ENCODE measurements at places on chromosomes 3 and 15.
A peak's percentile ranks its signal among the peaks of the same experiment; 100 is the strongest.

DNA sequence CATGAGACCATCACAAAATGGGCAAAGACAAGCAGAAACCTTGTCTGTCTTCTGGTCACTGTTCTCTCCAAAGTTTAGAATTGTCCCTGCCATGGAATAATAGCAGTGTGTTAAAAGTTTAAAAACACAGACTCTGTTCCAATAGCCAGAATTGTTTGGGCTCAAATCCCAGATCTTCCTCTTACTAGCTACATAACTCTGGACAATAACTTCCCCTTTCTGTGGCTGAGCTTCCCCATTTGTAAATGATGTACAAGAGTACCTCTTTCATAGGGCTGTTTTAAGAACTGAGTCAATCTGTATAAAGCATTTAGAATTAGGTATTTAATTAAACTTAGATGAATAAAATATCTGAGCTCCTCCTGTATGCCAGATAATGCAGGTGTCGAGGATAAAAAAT is 623.0 kb downstream of the NTRK3 start:
- DNase-seq = peak; percentile 44

DNA sequence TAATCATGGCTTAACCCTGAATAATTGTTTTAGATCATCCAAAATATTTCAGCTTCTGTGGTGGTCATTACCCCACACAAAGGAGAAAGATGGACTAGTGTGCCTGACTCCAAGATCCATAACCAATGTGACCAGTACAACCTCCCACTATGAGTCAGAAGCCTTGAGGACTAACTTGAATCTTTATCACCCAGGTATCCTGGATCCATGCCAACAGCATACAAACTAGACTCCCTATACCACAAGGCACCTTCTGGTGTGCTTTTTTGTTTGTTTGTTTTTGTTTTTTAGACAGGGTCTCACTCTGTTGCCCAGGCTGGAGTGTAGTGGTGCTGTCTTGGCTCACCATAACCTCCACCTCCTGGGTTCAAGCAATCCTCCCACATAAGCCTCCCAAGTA is 317.7 kb downstream of the VPS13C start:
- no peak for DNase-seq

GRCh38 chr15:52031556-52031955 is 12.5 kb downstream of the MAPK6 start:
- no peak for DNase-seq

GRCh38 chr15:82132742-82133141 is 86.9 kb upstream of the MEX3B start:
- DNase-seq = no peak

DNA sequence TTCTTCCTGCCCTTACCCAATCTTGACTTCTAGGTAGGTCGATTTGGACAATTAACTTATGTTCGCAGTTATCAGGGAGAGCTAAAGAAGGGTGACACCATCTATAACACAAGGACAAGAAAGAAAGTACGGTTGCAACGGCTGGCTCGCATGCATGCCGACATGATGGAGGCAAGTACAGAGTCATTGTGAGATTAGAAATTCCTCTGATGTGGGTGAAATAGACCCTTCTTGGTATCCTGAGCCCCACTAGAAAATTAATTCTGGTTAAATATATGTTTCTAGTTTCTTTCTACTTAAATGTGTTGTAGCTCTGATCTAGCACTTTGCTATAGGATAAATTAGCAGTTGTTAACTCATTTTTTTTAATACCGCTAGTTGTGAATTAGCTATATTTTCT is 13.6 kb downstream of the LXN start:
- DNase-seq = no peak

DNA sequence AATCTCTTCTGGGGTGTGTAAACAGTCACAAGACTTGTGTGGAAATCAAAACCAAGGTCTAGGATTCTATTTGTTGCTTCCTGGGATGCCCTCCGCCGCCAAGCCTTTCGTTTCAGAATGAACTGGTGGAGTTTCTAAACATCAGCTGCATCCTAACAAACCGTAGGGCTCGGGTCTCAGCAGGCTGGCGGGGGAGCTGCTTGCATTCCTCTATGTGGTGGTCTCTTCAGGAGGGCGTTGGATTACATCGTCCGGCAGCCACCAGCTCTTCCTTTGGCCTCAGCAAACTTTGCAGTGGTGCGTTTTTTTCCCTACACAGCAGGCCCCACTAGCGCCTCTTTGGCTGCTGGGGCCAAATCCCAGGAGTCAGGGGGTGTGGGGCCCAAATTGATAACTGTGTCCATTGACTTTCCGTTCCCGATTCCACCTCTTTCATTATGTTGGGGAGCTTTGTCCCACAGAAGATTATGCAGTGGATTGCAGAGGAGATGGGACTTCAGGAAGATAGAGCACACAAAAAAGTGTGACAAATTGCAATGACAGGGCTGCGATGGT is 390.0 kb upstream of the NR2F2 start:
- no peak for DNase-seq

GRCh38 chr3:169454060-169454317 is 209.5 kb downstream of the MECOM start:
- no peak for DNase-seq

GRCh38 chr3:188124184-188124583 is 29.8 kb upstream of the LPP start:
- DNase-seq = no peak

DNA sequence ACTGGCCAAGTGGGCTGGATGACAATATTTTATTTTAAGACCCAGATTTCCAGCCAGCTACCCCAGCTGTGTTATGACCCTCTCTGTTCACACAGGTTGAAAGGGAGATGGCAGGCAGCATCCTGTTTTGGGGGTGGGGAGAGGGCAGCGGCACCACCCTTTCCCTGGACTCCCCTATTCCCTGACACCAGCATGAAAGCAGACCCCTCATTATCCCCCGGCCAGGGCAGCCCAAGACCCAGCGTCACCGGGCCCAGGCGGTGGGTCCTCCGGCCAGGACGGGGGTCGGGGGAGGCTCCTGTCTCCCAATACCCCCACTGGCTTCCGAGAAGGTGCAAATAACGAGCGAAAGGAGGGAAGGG is 127.6 kb upstream of the MEF2A start:
- DNase-seq = no peak

DNA sequence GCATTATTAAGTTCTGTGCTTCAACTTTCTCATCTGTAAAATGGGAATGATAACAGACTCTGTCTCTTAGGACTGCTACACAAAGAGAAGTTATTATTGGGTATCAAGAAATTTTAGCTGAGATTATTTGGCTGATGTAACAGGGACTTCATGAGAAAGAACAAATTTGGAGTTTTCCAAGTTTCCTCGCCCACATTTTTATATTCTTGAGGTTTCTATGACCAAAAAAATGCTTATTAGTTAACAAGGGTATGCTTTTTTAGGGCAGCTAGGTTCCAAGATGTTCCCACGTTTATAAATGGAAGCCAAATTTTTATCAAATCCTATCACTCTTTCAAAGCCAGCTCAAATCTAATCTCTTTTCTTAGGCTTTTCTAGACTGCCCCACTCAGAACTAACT is 50.6 kb upstream of the C3orf80 start:
- no peak for DNase-seq

DNA sequence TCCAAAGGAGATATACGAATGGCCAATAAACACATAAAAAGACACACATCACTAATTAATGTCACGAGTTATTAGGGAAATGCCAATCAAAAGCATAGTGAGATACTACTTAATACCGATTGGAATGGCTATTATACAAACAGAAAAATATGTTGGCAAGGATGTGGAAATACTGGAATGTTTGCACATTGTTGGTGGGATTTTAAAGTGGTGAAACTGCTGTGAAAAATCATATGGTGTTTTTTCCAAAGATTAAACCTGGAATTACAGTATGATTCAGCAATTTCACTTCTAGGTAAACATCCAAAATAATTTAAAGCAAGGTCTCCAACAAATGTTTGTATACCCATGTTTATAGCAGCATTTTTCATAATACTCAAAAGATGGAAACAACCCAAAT is 765.5 kb downstream of the VGLL3 start:
- DNase-seq = no peak

DNA sequence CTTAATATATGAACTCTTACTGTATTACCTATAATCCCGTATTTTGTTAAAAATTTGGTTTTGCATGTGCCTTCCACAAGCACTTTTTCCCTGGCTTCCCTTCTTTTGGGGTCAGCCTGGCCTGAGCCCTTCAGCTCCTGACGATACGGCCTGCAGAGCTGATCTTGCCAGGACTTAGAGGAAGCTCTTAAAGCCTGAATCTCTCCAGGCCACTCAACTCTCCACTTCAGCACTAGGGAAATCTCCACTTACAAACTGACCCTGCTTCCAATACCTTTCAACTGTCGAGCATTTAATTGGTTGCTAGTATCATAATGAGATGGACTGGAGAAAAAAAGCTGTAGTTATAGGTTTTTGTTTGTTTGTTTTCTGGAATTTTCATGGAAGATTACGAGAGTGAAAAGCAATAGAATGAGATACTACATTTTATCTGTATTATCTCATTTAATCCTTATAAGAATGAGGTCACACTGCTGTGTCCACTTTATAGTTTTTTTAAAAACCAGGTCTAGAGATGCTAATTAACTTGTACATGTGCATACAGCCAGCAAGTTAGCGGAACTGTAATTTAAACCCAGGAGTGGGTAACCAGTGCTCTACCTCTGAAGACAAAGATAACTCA is 54.8 kb downstream of the ZBTB38 start:
- no peak for DNase-seq

DNA sequence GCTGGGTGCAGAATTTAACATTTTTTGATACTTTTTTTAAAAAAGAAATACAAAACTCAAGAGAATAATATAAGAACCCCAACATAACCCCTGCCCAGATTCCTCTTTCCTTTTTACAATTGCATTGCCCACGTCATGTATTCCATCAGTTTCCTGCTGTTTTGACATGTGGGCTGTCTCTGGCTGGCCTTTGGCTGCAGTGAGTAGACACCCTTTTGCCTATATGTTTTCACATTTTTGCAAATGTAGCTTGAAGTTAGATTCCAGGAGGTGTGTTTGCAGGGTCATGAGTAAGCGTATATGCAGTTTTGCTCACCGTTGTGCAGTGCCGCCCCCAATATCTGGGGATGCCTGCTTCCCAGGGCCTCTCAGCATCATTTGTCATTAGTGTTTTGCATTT is 28.0 kb upstream of the ATP10A start:
- no peak for DNase-seq

DNA sequence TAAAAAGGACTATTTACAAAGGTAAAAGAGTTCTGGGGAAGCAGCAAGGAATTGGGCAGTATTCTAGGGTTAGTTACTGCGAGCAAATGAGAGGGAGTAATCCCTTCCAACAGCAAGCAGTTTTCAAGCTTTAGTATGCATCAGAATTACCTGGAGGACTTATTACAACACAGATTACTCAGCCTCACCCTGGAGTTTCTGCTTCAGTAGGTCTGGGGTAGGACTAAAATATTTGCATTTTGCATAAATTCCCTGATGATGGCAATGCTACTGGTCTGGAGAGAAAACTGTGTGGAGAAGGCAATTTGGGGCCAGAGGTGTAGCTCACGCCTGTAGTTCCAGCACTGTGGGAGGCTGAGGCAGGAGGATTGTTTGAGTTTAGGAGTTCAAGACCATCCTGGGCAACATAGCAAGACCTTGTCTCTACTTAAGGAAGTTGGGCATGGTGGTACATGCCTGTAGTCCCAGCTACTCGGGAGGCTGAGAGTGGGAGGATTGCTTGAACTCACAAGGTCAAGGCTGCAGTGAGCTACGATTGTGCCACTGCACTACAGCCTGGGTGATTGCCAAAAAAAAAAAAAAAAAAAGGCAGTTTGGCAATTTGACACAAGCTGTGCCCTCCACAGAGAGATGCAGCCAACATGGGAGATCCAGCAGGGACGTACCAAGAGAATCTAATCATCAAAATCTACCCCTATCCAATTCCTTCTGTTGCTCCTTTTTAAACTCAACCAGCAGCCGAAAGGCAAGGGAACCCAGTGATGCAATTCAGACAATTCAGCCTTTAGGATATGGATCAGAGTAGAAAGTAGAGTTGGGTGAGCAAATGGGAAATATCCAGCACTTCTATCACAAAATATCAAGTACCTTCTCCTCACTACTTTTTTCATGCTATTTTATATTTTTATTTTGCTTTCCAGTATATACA is 27.1 kb upstream of the AP4E1 start:
- DNase-seq = peak; percentile 93

- no peak for DNase-seq
These were observed 154.9 kb downstream of the CDIN1 start for GRCh38 chr15:36734366-36734765.

GRCh38 chr3:177037241-177037640 is 160.0 kb downstream of the TBL1XR1 start:
- DNase-seq = no peak

DNA sequence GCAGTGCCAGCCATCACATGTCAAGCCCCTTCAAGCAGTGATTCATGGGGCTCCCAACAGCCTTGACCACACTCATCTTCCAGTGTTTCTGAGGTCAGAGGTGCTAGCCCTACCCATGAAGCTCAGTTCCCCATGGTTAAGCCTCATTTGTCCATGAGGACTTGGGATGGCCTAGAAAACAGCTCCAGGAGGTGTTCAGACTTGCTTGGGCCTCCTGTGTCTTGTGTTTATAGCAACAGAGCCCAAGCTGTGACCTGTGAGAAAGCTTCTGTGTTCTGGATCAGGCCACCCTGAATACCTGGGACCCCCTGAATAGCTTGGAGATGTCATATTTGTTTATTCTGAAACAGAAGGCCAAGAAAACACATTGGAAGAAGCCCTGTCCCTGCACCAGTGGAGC is 36.7 kb downstream of the LARP6 start:
- DNase-seq = no peak

- DNase-seq = no peak
These were observed 349.3 kb downstream of the ERC2 start for GRCh38 chr3:56118968-56119367.

DNA sequence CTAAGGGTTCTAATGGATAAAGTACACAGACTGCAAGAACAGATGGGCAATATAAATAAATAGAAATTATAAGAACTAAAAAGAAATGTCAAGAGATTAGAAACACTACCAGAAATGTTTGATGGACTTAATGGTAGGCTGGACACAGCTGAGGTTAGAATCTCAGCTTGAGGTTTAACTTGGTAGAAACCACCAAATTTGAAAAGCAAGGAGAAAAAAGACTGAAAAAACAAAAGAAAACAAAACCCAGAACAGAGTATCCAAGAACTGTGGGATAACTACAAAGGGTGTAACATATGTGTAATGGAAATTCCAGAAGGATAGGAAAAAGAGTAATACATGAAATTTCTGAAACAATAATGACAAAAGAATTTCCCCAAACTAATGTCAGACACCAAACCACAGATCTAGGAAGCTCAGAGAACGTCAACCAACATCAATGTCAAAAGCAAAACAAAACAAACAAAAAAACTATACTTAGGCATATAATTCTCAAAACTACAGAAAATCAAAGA is 35.0 kb downstream of the RFX7 start:
- DNase-seq = no peak

- no peak for DNase-seq
These were observed 493.9 kb upstream of the ZNF385D start for GRCh38 chr3:22244761-22245521.

DNA sequence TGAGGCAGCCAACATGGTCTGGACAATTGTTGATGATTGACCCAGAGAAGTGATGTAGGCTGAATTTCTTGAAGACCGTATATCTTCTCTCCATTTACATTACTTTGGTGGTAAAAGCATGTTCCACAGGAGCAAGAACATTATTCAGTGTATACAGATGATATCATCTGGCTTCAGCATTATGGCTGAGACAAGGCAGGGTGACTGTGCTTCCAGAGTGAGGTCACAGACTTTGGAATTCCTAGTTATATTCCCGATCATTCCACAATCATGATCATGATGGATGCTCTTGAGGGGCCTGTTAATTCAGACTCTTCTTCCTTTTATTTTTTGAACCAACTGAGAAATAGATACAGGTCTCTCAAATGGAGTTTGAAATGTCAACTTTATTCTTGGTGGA is 19.0 kb downstream of the PLS1 start:
- no peak for DNase-seq

- DNase-seq = no peak
These were observed 441.2 kb downstream of the FHIT start for GRCh38 chr3:60809857-60810610.
